ENCODE measurements at places on chromosomes 12 and 14. TPM values are rescaled to one million over a fixed set of nuclear protein-coding genes. Genes with fewer than 3 reads are reported as not detected.

DNA sequence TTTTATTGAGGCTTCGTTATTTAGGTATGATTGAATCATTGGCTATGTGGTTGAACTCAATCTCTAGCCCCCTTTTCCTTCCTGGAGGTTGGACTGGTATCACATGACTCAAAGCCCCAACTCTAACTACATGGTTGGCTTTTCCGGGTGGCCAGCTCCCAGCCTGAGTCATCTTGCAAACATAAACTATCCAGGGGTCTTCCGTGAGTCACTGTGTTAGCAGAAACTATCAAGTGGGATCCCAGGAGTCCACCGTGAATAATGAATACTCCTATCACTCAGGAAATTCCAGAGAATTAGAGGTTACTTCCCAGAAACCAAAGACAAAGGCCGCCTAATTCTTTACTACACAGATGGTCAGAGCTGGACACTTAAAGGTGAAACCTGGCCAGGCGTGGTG is 19.7 kb upstream of the PLEKHD1 start:
- DNase-seq = no peak

DNA sequence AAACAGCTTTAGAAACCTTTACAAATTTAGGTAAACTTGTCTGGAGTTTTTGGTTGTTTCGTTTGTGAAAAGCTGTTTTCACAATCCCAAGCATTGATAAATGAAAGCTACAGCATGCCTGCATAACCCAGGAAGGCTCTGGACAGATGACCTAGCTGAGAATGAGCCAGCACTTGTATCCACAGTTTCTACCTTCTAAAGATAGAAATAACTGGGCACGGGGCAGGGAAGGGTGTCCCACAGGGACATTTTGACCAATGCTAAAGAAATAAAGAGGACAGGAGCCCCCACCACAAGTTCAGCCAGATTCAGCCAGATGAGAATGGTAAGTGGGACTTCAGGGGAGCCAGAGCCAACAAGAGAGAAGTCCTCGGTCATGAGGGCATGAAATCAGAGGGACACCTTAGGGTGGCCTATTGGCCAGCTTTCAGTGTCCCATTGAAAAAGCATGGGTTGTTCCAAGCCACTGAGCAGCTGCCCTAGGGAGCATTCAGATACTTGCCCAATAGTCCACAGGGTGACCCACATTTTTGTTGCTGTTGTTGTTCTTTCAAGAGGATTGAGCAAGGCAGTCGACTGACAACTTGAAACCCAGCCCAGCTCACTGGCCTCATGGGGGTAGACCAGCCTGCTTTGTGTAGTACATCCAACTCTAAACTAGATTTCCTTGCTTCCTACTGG is 140.3 kb upstream of the NUDT4 start:
- DNase-seq = no peak

DNA sequence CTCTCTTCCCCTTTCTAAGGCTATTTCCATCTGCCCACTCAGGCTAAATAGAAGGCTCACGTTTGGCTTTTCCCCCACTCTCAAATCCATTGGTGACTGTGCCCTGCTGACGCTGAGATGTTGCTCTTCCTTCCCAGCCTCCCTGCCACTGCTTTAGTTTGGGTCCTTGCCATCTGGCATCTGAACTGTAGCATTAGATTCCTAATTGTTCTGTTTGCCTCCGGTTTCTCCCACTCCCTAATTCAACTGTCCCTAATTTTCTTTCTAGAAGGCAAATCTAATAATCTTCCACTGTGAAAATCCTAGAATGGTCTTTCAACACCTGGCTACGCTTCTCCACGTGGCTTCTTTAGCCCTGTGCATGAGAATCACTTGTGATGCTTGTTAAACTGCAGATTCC is 37.6 kb upstream of the SMOC1 start:
- no peak for DNase-seq

- DNase-seq = no peak
Observed at GRCh38 chr14:28762303-28762954, 4.2 kb upstream of the FOXG1 start.

DNA sequence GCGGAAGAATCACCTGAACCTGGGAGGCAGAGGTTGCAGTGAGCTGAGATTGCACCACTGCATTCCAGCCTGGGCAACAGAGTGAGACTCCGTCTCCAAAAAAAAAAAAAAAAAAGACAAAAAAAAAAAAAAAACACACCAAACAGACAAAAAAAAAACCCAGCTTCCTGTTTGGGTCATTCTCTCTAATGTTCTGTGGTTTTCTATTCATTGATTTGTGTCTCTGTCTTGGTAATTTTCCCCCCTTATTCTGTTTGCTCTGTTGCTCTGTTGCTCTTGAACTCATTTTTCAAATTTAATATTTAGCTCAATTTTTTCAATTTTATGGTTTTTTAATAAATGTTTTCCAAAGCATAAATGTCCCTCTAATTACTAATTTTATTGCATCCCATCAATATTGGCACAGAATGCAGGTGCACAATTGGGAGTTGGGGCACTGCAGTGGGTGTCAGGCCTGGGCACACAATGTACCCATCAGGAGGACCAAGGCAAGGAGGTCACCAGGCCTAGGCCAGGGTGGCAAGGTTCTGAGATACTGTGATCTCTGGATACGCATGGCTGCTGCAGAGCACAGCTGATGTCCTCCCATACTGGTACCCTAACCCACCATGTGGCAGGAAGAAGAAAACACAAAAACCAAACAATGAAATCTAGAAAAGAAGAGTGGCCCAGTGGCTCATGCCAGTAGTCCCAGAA is 8.0 kb upstream of the GNPTAB start:
- no peak for DNase-seq

The ZNF385A gene
- total RNA-seq = 1.2 TPM

The PLA2G1B gene
- total RNA-seq = not detected

The PTPRO gene
- total RNA-seq = 204 TPM

Data from frontal cortex (tissue), 4 donors.